Occipital lobe (tissue), 3 donors: ENCODE measurements at places on chromosomes 2 and 18.

- DNase-seq: no peak
Observed at GRCh38 chr18:12253663-12254135, 462 bp upstream of the CIDEA start.

- DNase-seq: no peak
Observed at GRCh38 chr2:168566974-168567665, 111.0 kb downstream of the CERS6 start.

DNA sequence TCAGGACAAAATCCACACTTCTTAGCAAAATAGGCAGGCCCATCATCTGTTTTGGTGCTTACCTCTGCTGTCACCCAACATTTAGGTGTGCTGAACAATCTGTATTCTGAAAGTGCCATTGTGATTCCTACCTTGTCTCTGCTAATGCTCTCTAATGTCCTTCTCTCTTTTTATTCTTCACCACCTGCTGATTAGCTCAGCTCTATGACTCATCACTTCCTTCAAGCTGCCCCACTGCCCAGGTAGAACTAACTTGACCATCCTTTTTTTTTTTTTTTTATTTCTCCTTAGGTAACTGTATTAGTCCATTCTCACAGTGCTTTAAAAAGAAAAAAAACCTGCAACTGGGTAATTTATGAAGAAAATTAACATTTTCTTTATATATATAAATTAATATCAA, 478.7 kb upstream of the POU3F3 start:
- no peak for DNase-seq

GRCh38 chr2:98357849-98358248, 11.6 kb downstream of the CNGA3 start:
- DNase-seq: no peak

DNA sequence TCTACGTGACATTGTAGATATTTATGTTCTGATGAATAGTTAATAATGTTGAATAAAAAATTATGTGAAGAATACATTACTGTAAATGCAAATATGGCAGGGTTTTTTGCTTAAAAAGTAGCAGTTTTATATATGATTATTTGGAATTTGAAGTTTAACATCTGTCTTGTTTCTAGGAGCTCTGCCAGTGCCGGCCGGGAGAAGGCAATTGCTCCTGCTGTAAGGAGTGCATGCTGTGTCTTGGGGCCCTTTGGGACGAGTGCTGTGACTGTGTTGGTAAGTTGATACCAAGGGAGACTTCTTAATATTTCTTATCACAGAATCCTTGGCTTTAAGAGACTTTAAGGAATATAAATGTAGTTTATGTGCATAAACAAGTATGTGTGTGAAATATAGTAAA, 25.2 kb downstream of the TWSG1 start:
- no peak for DNase-seq

GRCh38 chr2:138059487-138060300, 95.4 kb downstream of the HNMT start:
- no peak for DNase-seq

GRCh38 chr2:30255466-30256408, 24.4 kb downstream of the LBH start:
- no peak for DNase-seq

DNA sequence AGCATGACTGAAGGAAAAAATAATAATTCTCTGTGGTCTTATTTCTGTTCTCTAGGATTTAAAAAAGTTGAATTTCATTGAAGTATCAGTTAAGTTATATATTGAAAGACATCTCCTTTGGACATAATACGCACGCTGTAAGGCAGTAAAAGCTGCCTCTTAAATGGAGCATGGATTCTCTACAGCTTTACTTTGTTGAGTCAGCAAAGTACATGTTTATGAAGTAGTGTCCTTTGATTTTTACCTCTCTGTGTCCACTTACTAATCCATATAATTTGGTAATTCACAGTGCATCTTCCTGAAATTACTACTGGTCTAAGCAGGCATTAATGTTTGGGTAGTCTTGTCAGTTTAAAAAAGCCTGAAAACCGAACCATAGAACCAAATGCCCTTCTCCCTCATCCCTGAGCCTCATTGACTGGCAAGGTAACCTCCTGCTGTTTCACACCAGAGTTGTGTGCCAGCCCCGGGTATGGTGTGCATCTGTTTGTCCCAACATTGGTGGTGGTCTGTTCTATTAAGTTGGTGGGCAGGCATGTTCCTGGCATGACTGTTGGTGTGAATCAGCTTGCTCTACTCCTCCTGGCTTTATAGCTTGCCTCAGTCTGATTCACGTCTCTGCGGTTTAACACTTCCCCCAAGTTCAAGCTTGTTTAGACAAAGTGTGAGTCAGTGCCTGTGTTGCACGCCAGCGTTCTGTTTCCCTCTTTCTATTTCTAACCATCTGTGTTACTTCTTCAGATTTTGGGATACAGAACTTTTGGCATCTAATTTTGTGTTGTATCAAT, 71.0 kb upstream of the ITM2C start:
- DNase-seq: peak; percentile 65

DNA sequence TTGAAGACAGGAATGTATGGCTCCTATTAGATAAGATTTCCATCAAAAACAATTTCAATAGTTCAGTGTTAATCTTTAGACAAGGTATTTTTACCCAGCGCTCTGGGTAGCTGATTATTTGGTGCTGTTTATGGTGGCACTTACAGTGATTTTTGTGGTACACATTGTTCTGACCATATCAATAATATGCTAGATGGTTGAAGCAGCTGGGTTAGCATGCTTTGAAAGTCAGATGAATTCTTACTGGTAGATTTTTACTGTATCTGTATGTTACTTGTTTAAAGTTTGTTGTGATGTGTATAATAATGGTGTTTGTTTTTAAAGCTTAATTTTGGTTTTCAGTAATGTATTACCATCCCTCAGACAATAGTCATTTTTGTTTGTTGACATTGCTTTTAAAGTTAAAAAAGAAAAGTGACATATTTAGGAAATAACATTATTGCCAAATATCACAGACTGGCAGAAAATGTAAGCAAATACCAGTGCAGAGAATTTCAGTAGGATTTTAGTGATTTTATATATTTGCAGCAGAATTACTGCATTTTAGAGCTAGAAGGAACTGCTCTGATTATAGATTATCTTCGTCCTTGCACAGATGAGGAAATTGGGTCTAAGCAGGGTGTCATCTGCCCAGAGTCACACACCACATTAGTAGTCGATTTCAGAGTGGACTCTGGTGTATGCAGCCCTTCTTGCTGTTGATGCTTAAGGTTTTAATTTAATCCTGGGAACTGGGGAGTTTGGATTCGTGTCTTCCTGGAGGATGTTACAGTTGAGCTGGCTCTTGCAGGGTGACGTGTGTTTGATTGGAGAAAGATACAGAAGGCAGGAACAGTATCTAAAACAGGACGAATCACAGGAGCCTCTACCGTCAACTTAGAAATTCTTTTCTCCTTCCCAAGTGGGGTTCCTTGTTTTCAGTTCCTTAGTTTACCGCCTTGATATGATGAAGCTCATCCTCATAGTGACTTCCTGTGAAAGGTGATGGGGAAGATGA, 6.6 kb downstream of the SOCS6 start:
- DNase-seq: no peak
